ENCODE measurements at places on chromosomes 12 and 14.

DNA sequence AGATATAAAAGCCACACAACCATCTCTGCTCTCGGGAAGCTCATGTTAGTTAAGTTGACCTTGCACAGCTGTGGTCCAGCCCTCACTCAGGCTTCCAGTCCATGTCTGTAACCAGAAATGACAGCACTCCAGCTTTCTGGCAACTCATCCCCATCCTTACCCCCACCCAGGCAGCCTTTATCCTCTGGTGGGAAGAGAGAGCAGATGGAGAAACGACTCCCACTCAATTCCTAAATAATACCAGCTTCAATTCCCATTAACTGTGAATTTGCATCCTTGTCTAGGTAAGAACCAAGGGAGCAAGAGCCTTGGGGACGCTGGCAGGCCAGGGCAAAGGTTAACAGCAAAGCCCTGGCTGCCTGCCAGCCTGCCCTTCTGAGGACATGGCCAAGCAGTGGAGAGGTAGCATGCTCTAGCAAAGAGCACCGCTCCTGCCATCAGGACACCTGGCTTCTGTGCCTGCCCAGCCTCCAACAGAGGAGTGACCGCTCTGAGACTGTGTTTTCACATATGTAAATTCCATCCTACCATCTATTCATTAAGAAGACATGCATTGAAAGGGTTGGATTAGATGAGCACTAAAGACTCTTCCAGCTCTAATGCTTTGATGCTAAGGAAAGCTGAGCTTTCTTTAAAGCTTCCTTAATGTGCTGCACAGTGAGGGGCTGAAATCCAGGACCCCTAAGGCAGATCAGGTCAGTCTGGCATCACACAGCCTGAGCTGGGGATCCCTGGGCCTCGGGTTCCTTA is 236.1 kb downstream of the GRIN2B start:
- no peak for DNase-seq

GRCh38 chr12:99911081-99911480 is 73.7 kb downstream of the ANKS1B start:
- DNase-seq: no peak

DNA sequence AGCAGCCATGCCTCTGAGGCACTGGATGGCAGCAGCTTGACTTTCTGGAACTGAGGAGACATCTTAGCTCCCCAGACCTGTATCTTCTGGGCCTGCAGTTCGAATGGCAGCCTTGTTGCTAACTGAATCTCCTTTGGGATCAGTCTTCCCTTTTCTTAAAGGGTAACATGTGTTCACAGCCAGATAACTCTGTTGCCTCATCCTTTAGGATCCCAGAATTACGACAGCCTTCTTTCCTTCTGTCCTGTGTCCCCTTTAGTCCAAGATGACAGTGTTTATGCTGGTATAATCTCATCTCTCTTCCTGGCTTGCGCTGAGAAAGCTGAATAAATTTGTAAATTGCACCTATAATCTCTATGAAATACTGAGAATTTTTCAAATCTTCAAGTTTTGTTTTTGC is 9.1 kb upstream of the ERC1 start:
- DNase-seq: no peak

DNA sequence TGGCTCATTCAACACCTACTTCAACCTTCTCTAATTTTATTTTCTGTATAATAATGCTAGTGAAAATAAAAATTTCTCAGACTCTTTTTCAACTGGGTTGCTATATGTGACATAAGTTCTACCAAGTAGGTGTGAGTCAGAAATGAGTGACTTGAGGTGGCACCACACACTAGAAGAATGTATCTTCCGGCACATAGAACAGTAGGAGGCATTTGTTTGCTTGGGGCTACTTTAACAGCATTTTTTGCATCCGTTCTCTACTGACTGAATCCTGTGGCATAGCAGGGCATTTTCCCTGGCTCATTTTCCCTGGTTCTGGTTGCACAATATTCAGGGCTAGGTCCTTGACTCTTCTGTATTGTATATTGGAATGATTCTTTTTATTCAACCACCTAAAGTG is 194.0 kb upstream of the SLC16A7 start:
- DNase-seq: no peak

- DNase-seq: no peak
Observed at GRCh38 chr12:105292705-105293104, 37.8 kb upstream of the C12orf75 start.

- no peak for DNase-seq
Observed at GRCh38 chr12:30701056-30701455, 5.4 kb upstream of the IPO8 start.

- DNase-seq: no peak
Observed at GRCh38 chr14:64929014-64929359, 13.6 kb downstream of the GPX2 start.

- DNase-seq: no peak
Observed at GRCh38 chr12:25810683-25811082, 147.8 kb upstream of the RASSF8 start.

DNA sequence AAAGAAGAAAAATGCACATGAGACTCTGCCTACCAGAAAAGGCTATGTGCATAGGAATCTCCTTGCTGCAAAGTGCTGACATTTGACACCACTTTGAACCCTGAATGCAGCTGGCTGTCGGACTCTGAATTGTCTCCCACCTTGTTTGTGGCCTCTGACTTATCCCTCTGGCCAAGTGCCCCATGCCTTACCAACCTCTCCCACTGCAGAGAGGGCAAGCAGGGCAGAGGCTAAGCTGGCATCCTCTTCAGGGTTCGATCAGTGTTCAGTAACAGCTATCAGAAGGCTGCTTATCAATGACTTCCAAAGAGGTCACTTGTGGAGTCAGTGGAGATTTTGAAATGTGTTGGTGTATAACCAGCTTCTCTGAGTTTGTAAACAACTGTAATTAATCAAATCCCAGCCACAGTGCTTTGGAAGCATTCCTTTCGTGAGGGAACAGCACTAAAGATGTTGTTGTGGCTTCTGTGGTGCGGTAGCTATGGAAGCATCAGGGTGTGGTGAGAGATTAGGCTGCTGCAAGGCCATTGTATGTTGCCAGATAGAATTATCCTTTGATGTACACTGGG is 22.6 kb upstream of the BMP4 start:
- DNase-seq: no peak

DNA sequence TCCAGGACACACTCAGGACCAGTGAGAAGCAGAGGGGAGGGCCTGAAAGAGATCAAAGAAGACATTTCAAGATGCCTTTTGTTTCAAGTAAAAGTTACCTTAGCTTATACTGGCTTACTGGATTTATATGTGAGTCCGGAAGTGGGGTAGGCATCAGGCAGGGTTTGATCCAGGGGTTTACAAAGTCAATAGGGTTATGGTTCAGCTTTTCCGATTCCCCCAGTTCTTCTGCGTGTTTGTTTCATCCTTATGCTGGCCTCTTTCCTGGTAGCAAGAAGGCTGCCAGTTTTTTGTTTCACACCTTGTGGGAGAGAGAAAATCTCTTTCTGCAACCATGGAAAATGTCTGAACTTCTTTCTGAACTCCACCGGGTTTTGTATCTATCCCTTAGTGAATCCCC is 126.3 kb downstream of the ESRRB start:
- DNase-seq: no peak

DNA sequence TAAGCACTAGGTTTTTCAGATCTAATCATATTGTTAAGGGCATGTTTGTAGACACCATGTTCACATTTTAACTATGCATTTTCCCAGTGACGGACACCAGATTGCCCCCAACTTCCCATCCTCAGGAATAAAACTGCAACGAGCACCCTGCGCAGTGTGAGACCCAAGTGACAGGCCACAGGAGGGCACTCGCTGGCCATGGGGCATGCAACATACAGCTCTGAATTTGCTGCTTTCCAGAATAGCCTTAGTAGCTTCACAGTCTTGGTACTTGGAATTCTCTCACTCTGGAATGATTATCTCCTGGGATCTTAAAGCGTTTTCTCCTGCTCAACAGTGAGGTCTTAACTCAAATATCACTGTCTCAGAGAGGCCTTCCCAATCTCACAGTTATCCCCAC is 972 bp upstream of the DDX47 start:
- DNase-seq: no peak
